ENCODE measurements at places on chromosomes 7 and 10.

- DNase-seq, result no peak
These were observed 2.5 kb downstream of the TMEM178B start for GRCh38 chr7:141076377-141076776.

- DNase-seq, result no peak
These were observed 61.0 kb downstream of the TES start for GRCh38 chr7:116271161-116271913.

GRCh38 chr7:153457746-153458145, 594.5 kb upstream of the DPP6 start:
- no peak for DNase-seq

DNA sequence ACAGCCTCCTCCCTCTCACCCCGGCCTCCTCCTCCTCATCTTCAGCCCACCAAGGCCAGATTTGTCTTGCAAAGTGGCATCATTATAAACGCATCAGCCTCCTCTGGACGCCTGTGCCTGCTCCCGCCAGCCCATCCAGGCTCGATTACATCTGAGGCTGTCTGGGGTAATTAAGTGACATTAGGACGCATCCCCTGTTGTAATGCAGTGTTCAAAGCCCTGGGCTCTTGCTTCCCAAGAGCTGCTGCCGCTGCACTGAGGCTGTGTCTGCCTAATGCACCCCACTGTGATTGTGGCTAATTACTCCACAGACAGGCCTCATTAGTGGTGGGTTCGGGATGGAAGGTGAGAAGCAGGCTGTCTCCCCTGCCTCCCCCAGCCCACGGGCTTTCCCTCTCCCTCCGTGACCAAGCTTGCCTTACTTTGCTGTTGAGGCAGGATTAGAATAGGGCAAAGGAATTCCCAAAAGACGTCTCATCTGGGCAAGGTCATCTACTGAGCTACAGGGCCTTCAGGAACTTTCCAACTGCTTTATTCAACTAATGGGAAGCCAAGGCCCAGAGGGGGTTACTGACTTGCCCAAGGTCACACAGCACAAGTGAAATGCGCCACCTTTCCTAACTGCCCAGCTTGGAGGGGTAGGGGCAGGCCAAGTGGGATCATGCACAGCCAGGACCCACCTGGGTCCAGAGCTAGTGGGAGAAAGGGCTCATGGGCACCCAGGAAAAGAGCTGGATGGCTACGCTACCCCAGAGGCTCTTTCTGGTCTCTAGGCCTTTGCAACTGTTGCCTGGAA, 66.2 kb upstream of the PCBD1 start:
- DNase-seq, result no peak

- no peak for DNase-seq
These were observed 12.3 kb upstream of the SLC26A3 start for GRCh38 chr7:107815254-107815882.

DNA sequence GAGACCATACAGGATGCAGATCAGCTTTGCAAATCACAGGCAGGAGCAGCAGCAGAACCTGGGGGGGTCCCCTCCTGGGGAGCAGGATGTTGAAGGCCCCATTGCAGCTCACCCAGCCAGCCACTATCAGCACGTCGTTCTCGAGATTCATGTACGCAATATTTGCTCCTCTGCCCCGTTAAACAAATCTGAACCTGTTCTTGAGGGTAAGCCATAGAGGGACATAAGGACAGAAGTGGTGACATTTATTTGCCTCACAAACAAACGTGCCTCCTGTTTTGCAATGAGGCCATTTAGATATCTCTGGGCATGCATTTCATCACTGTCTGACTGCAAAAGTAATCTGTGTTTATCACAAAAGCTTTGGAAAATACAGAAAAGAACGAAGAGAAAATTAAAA, 87.3 kb upstream of the BAIAP2L1 start:
- DNase-seq, result no peak

GRCh38 chr10:77226853-77227565, 410.6 kb downstream of the KCNMA1 start:
- DNase-seq, result no peak

- no peak for DNase-seq
These were observed 355.2 kb downstream of the SUGCT start for GRCh38 chr7:40489844-40490602.

DNA sequence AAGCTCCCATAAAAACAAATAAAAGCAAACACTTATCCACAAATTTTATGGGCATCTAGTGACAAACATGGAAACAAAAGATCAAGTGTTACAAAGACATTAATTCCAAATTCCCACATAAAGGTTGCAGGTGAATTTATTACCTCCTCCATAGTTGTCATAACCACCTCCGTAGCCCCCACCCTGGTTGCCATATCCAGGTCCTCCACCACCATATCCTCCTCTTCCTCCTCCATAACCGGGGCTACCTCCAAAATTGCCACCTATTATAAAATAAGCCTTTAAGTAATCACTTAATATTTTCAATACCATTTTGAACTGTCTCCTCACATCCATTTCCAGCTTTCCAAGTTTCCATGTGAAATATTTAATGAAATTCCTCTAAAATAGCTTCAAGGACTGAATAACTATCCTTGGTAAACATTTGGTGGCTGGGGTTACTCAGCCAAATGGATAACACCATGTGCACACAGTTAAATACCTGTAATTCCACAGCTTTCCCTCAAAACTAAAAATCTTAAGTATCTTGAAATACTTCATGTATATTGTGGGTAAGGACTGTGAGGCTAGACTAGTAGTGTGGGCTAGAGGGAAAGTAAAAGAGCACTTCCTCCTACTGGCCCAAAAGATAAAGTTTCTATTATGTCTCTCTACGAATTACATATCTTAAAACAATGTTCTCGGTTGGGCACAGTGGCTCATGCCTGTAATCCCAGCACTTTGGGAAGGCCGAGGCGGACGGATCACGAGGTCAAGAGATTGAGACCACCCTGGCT, 6.9 kb downstream of the HNRNPA2B1 start:
- DNase-seq, result no peak

DNA sequence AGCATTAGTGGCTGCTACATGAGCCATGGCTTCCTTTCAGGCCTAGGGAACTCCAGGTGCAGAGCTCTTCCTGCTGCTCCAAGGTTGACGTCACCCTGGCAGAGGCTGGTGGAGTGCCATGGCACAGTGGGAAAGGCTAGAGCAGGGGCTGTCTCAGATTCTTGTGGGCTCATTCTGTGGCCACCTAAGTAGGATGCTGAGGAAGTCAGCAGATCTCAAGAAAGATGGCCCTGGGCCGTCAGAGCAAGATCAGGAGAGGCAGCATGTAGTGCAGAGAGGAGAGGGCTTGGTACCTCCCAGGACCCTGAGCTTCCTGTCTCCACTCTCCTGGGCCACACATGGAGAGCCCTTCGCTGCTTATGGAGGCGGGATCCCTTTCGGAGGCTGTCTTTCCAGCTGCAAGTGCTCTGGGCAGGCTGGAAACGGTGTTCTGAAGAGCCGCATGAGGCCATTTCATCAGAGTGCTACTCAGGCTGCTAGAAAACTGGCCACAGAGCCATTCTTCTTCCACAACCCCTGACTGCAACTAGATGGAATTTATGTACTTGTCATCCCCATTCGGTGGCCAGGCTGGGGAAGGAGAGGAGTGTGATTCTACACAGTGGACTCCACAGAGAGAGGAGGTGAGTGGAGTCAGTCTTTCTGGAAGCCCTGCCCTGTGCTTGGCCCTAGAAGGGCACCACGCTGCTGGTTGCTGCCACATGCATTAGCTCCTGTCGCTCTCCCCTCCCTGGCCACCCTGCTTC, 304.2 kb downstream of the RPS24 start:
- DNase-seq, result no peak

- DNase-seq, result no peak
These were observed 80.4 kb upstream of the CDK6 start for GRCh38 chr7:92916770-92917224.

DNA sequence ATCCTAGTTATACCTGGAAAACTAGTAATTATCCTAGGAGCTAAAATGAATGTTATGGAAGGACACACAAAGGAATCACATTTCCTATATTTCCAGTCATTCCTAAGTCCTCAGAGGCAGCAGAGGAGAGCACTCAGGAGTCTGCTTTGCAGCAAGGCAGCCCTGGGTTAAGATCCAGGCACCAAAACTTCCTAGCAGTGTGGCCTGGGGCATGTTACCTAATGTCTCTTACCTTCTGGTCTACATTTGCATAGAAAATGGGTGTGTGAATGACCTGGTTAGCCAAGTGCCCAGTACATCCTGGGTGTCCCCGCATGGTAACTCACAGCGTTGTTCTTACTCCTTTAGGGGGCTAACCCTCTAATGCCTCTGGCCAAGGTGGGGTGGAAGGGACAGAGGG, 135.9 kb downstream of the TAX1BP1 start:
- DNase-seq, result no peak

DNA sequence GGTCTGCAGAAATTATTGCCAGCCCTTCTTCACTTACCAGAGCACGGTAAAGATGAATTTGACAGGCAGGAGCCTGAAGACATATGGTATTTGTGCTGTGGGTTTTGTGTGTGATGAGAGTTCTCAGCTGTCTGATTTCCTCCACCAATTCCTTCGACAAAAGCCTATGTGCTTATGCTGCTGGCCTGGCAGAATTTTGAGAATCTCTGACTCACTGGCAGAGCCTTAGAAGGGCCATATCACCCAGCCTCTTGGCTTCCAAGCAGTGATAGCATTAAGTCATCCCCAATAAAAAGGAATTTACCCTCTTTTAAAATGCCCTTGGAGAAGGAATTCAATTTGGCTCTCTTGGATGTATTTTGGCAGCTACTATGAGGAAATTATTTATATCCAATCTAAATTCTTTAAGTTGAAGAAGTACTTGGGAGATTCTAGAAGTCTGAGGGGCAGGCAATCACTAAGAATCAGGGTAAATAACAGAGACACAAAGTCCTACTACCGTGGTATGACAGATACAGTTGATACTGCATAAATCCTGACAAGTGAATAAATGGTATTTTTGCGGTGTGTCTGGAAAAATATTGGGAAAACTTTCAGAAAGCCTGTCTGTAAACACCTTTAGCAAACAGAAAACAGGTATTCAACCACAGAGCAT, 68.6 kb upstream of the EFCAB10 start:
- DNase-seq, result no peak

GRCh38 chr10:97711640-97712572, 1.6 kb upstream of the MARVELD1 start:
- no peak for DNase-seq

GRCh38 chr10:110311357-110311949, 6.7 kb upstream of the SMNDC1 start:
- DNase-seq, result peak; percentile 24

DNA sequence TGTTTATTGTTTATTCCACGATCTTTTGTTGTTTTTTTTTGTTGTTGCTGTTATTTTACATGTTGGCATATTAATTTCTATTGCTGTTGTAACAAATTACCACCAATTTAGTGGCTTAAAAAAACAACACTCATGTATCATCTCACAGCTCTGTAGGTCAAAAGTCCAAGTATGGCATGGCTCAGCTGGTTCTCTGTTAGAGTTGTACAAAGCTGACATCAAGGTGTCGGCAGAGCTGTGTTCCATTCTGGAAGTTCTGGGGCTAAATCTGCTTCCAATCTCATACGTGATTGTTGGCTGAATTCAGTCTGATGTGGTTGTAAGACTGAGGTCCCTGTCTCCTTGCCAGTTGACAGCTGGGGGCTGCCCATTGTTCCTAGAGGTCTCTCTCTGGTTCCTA, 60.2 kb upstream of the FAM133B start:
- no peak for DNase-seq

- no peak for DNase-seq
These were observed 66.4 kb downstream of the MGAM2 start for GRCh38 chr7:142177869-142178268.

DNA sequence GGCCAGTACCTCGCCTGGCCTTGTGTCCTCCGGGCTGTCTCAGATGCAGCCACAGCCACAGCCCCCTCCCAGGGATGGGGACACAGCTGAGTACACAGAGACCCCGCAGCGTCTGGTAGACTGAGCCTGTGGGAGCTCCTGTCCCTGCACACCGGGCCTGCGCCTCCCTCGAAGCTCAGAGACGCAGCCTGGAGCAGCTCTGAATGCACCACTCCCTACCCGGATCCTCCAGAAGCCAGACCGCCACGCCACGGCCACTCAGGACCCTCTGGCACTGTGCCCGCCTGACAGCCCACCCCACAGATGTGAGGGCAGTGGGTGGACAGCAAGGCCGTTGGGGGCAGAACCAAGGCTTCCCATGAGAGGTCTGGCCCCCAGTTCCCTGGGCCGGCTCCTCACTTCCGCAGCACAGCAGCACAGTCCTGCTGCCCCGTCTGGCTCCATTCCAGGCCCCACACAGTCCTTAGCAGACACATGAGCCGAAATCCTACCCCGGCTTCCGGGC, 40.8 kb downstream of the PAPOLB start:
- DNase-seq, result no peak

DNA sequence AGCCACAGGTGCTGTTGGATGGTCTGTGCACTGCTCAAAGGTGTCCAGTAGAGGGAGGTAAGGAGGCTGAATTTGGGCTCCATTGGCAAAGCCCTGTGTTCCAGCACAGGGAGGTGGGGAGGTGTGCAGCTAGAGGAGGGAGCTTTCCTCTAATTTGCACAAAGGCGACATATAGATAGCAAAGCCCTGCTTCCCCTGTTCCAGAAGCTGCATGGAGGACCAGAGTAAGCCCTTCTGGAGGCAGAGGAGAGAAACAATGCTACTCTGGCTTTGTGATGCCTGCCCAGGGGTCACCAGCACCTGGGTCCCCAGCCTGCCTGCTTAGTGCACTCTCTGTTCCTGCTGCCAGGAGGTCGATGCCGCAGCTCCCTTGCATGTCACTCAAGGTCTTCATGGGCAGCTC, 3.4 kb upstream of the ARHGAP22 start:
- DNase-seq, result no peak

DNA sequence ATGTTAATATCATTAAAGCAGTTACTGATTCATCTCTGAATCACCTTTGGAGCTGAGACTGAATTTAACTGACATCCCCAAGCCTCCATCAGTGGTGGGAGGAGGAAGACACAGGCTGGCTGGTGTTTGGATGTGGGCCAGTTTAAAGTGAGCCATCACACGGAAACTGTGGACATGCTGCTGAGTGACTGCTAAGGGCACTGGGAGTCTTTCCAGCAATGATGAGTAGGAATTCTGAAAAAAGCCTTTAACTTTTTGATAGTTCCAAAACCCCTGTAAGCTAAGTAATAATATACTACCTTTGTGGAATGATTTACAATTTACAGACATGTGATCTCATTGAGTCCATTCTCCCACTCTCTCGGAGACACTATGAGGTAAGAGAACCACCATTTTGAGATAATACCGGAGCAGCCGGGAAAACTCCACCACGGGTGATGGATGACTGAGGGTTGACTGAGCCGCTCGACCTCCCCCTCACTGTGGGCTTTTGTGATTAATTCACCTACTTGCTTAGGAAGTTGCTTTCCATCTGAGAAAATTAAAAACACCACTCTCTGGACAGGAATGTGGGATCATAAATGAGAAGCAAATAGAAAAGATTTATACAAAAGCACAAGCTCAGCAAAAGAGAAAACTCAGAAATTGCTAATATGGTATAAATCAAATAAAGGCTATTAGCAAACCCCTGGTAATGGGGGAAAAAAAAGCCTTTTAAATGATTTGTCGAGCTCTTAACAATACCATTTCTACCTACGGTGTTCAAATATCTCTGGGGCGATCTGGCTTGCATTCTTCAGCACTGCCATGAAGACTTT, 194.8 kb downstream of the FANK1 start:
- DNase-seq, result no peak

All from stimulated activated CD4-positive, alpha-beta T cell treated with anti-CD3 and anti-CD28 coated beads, Interleukin-4, amount 100 ng/mL, for 4 hours (primary cell).